Fibroblast of skin of abdomen (primary cell): ENCODE measurements at places on chromosomes 3 and 15.
A peak's percentile ranks its signal among the peaks of the same experiment; 100 is the strongest.

GRCh38 chr3:111811811-111812210, 47.3 kb upstream of the PHLDB2 start:
- no peak for DNase-seq

- no peak for DNase-seq
Measured at GRCh38 chr3:15440891-15441290, 13.5 kb downstream of the EAF1 start.

GRCh38 chr3:170689296-170689829, 103.5 kb upstream of the SLC7A14 start:
- peak; percentile 97 for DNase-seq

DNA sequence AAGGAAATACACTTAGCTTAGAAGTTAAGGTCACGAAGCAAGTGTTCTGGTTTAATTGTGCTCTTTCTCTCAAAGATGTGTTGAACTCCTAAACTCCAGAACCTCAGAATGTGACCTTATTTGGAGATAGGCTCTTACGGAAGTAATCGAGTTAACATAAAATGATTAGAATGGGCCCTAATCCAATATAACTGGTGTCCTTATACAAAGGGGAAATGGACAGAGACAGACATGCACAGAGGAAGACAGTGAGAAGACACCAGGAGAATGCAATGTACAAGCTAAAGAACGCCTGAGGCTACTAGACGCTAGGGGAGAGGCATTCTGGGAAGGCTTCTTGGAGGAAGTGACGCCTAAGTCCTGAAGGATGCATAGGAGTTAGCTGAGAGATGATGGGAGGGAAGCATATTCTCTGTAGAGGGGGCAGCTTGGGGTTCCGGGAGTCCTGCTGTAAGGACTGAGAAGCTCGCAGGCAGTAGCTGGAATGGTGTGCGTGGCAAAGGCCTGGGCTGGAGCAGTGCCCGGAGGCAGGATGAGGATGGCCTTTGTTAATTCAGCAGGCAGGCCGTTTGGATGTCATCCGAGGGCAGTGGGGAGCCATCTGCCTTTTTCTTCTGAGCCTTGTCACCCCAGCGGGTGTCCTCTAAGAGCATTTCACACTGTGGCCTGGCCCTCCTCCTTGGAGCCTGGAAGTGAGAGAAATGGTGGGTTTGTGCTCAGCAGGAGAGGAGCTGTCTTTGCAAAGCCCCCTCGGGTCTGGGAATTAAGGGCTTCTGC, 513.4 kb downstream of the SHQ1 start:
- no peak for DNase-seq

DNA sequence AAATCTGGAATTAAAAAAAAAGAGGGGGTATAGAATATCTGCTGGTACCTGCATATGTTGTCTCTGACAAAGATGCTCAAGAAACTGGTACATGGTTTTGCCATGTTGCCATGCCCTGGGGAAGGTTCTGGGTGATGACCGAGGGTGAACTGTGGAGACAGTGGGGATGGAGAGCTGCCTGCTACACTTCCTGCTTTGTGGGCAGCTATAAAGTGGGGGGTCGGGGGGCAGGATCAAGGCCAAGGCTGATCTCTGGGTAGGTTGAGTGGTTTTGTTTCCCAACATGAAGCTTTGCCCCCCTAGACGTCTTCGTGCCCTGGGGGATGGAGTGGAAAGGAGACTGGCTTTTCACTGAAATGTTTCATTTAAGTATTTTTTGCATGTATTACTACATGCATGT, 74.6 kb downstream of the IQSEC1 start:
- no peak for DNase-seq

GRCh38 chr3:159371961-159372360, 570.1 kb downstream of the MFSD1 start:
- DNase-seq, result no peak

GRCh38 chr3:82353306-82354171, 592.1 kb upstream of the GBE1 start:
- DNase-seq, result no peak

DNA sequence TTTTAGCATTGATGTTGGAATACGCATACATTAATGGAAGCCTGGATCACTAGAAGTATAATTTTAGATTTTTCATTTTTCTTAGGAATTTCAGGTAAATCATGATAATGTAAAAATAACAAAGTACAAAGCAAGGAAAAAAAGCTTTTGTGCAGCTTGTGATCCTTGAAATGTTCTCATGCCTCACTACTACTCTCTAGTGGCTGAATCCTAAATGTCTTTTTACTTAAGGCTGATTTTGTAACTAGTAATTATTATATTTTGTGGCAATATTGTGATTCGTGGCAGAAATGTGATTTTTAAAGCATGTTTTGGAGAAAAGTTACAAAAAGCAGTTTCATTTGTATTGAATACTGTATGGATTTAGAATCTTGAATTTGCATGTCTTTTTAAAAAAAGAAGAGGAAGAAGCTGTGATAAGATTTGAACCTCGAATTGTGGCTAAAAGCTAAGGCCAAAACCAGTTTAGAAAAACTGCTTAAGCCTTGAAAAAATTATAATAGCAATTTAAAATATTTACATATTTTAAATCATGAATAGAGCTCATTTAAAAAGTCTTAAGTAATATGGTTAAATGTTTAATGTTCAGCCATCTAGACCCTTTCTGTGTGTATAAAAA, 39.0 kb downstream of the U2SURP start:
- peak; percentile 2 for DNase-seq

GRCh38 chr15:40087068-40087810, 21.4 kb downstream of the BMF start:
- DNase-seq, result no peak

GRCh38 chr3:128431803-128432300, 34.8 kb downstream of the DNAJB8 start:
- no peak for DNase-seq

GRCh38 chr3:39148435-39149058, 4.8 kb downstream of the CSRNP1 start:
- peak; percentile 39 for DNase-seq

DNA sequence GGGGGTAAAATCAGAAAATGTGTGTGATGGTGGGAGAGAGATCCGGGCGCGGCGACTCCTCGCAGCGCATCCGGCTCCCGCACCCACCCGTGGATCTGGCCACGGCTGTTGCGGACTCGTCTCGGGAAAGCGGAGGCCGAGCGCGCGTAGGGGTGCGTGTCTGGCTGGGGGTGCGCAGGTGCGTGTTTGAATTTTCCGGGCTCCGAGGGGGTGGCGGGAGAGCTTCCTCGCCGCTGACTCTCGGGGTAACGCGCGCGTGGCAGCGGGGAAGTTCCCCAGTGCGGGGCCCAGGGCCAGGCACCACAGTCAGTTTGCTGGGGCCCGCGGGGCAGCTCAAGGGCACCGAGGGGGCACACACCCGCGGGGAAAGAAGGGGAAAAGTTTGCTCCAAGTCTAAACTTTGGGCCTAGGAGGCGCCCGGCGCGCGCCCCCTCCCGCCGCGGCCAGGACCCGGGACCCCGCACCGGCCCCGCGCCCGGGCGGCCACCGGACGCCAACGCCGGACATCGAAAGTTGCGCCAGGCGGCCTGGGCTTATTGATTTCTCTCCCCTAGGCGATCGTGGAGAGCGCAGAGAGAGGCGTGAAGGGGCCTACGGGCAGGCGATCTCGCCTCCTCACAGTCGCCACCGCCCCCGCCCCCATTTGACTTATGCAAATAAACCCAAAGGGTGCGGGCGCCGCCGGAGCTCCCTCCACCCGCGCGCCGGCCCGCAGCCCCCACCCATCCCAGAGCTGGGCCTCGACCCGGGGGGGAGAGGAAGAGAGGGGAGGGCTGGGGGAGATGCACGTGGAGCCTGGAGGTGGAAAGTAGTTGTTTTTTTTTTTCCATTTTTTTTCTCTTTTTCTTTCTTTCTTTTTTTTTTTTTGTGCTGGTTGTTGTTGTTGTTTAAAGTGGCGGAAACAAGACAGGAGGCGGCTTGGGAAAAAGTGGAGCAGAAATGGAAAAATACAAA, 639 bp downstream of the FOXP1 start:
- DNase-seq, result peak; percentile 80

DNA sequence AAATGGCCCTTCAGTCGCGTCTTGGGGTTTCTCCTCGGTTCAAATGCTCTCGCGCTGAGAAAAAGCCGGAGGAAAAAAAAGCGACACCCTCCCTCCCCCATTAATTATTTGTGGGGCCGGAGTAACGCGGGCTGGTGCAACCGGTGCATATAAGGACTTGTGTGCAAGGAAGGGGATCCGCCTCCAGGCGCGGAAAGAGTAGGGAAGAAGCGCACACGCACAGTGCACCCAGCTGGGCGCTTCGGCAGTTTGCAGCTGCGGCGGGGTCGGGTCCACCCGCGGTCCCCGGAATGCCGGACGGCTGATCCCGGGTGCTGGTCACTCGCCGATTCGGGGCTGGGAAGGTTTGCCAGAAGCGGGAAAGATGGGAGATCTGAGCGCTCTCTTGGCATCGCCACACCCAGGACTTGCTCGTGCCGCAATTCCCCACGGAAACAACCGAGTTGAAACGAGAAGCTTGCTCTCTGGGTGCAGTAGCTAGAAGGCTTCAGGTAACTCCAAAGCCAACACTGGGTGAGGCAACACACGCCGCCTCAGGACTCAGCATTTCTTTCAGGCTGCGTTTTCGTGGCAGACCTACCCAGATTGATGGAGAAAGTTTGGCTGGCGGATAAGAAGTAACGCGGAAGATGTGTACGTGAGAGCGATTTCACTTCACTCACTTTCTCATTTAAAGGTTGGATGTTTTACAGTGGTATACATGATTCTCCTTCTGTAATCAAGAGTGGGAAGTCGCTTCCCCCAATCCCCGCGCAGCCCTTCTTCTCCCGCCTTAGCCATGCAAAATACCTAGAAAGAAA, 720 bp upstream of the TNIK start:
- peak; percentile 72 for DNase-seq

- DNase-seq, result no peak
Measured at GRCh38 chr3:29285471-29286071, 4.7 kb downstream of the RBMS3 start.

DNA sequence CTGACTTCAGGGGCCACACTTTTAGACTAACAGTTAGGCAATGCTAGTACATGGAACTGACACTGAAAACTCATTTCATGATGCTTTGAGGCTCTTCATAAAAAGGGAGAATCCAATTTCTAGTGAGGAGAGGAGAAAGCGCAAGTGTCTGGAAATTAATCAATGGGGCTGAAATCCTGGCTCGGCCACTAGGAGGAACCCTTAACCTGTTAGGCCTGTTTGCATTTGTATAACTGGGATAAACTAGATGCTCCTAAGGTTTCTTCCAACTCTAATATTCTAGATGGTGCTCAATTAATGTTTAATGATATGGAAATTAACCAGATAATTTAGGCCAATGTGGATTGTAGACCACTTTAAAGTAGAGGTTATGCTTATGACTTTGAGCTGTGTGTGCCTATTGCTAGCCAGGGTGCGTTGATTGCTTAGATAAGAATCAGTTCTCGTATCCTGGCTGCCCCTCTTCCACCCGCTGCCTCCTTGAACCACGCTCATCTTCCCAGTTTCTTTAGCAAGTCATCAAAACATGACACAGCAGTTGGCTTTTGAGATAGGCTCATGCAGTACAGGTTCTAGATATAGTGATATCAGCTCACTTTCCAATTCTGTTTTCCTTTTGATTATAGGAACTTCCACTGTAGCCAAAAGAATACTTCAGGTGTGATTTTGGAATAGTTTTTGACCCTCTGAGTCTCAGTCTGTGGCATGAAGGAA, 16.8 kb upstream of the CRBN start:
- no peak for DNase-seq

DNA sequence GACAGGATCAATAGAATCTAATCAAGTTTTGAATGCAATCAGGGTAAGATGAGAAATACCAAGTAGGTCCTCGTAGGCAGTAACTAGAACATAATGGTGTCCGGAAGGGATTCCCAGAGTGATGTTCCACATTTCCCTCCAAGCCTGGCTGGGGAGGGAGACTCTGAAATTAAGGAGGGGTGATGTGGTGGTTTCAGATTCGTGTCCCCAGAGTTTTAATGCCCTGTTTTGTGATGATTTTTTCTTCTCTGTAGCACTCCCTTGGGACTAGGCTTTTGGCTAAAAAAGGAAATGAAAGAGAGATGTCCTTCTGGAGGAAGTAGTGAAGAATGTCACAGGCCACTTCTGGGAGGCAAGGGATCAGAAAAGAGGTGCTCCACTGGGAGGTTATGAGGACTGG, 108.3 kb upstream of the CACNA2D3 start:
- DNase-seq, result no peak

GRCh38 chr15:84582583-84583157, 18.1 kb upstream of the ZSCAN2 start:
- no peak for DNase-seq

DNA sequence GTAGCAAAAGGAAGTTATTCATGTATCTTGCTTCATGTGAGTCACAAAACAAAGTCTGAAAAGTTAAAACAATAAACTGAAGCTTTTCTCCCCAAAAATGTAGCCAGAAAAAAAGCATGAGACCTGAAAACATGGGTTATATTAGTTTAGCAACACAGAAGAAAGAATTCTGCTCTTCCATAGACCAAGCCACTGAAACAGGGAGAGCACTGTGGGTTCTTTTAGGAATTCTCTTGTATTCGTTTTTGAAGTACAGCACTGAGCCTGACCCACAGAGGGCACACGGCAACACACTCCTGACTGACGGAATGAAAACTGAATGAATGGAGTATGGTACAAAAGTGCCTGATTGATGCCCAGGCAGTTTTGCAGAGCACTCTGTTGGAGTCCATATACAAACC, 66.6 kb downstream of the TM4SF4 start:
- peak; percentile 53 for DNase-seq

DNA sequence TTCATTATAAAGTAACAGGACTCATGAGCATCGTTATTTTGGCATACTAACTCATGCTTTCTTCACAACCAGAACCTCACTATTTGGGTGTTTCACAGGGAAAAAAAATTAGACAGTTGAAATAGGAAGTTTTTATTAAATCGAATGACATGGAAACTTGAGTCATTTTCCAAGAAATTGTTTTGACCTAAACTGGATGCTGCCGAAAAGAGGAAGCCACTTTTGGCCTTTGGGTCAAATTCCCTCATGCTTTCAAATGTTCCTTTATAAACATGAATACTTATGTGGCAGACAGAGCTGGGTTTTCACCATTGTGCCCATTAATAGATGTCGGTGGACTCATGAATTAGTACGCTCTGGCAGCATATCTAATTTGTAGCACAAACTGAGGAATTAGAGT, 224.9 kb downstream of the MCTP2 start:
- DNase-seq, result no peak

GRCh38 chr3:45253316-45253715, 27.2 kb upstream of the TMEM158 start:
- DNase-seq, result peak; percentile 17
